Activated gamma-delta T cell treated with anti-CD3 and anti-CD28 coated beads, Interleukin-2, amount 50 U/mL, for 16 hours (primary cell): ENCODE measurements at places on chromosomes 3 and 15.

- DNase-seq: no peak
Observed at GRCh38 chr3:87101861-87102625, 111.1 kb upstream of the VGLL3 start.

DNA sequence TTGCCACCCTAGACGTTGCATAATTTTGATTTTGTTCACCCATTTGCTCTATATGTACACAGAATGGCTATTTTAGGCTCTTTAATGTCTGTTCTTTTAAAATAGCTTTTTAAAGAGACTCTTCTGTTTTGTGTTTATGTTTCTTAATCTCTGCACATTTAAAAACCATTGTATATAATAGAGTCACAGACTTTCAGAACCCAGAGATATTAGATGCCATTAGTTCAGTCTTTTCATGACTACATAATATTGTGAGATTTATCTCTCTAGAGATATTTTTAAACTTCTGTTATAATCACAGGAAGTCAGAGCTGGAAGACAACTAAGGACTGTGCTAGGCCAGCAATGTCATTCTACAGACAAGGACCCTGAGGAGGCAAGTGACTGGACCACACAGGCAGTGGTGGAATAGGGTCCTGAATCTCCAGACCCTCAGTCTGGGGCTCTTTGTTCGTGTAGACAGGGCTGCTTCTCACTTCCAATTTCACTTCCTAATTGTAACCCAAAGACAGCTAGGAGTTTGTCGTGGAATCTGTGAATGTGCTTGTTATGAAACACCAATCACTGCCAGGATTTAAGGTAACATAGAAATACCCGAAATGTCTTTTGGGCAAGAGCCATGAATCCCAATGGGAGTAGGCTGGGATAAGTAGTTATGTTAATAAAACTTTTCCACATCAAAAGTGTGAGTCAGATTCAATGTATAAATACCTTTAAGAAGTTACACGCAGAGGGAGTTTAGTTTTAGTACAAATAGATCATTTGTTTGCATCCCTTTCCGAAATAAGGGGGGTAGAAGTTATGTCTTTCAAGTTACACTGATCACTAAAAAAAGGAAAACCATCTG lies 165.2 kb upstream of the ROPN1 start:
- no peak for DNase-seq

DNA sequence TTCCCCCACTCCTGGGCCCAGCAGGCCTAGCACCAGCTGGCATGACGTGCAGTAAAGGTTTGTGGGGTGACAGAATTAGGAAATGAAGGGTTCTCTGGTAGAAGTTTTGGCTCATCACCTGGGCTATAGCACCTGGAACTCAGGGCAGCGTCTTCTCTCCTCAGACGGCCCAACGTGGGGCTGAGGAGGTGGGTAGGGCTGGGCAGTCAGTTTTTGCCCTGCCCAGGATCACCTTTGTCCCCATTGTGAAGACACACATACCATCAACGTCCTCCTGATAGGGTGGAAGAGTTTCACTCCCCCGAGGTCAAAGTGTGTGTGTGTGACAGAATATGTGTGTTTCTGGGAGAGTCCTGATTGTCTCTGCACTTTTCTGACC lies 12.1 kb downstream of the KBTBD13 start:
- DNase-seq: no peak

- DNase-seq: no peak
Observed at GRCh38 chr15:41180206-41180789, 50.3 kb downstream of the EXD1 start.

DNA sequence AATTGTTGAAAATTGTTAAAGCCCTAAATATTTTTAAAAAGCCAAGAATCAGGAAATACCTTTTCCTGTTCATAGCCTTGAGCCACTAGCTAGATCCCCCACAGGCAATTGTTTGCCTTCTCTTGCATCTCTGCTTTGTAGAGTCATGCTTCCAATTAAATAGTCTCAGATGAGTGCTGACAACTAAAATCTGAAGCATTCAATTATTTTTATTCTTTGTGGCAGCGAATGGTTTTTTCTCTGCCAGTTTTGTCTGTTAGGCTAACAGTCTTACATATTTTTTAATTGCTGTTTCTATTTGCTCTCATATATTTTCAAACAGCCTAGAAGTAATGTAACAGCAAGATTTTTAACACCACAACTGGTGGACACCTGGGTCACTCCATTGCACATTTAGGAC lies 277.1 kb upstream of the GBE1 start:
- DNase-seq: no peak

DNA sequence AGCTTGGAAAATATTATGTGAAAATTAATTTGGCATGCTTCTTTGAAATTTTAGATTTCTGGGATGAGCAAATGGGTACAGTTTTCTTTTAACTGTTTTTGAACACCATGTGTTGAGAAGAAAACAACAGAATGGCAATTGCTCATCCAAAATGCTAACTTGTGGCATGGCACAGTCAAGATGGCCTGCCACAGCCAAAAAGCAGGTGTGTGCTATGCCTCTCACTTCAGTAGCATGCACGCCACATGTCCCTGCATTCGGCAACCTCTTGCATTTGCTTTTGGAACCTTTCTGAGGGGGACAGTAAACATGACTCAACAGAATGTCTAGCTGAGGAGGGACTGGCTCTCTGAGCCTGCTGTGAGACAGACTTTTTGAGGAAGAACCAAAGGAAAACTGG lies 138.5 kb downstream of the TIGIT start:
- no peak for DNase-seq

DNA sequence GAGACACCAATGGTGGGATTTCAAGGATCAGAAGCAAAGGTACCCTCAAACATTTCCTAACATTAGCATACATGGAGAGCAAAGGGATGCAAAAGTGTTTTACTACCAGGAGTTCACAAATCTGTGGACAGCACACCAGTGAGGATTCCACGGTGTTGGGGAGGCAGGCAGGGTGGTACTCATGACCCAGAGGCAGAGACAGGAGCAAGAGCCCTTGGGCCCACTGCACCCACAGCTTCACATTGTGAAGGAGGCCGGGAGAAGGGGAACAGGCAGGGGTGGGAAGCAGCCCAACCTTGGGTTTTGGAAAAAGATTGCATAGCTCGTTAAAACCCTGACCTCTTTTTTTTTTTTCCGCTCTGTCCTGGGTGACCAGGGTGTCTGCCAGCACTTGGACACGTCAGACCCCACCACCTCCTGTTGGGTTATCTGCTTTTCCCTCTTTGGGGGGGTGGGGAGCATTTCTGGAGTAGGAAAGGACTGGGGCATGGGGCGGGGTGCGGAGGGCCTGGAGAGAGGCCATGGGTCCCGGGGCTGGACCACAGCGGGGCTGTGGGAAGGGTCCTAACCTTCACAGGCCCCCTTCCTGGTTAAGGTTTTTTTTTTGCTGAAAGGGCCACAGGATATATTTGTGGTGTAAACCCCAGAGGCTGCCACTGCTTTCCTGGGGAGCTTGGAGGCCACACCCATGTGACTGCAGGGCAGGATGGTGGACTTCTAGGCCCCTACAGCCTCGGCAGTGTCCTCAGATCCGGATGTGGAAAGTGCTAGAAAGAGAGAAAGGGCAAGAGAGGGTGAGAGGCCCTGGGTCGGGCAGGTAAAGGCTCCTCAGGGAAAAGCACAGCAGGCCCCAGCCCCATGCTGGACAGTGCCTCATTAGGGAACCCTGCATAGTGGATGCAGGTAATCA lies 12.5 kb downstream of the SH2D7 start:
- DNase-seq: no peak

DNA sequence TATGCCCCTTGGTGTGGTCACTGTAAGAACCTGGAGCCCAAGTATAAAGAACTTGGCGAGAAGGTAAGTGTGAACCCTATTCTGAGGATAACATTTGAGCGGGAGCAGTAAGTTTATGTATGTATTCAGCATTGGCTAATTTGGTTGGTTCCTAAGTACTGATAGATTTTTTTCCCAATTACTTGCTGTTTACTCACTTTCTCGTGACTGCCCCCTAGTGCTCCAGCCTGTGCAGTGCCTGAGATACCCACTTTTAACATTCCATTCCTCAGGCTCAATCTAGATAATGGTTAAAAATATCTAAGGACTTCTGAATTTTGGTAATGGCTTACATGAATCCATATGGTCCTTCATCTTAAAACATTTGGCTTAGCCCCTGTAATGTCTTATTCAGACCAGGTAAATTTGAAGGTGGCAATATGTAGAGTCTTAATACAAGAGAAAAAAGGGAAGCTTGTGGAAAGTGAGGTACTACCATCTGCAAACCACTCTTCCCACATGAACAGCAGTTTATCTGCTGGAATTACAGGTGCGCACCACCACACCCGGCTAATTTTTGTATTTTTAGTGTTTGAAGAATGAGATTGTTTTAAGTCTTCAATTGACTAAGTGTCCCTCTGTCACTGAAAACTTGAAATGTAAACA lies 7.1 kb downstream of the ELL3 start:
- peak; percentile 34 for DNase-seq

DNA sequence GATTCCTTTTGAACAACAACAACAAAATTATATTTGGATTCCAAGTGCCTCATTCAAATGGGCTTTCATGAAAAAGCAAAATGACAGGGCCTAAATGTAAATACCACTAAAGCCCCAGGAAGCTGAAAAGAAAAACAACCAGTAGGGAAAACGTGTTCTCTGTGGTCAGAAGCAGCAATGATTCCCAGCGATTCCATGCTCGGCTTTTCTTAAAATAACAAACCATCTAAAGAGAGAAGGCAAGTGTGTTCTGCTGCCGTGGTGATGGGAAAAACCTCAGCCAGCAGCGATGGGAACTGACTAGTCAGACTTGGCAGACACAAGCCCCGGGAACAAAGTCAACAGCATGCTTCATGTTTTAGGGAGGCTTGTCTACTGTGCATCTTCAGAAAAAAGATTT lies 153.6 kb downstream of the TNIK start:
- DNase-seq: no peak

- DNase-seq: no peak
Observed at GRCh38 chr3:79159736-79160135, 608.1 kb downstream of the ROBO1 start.

DNA sequence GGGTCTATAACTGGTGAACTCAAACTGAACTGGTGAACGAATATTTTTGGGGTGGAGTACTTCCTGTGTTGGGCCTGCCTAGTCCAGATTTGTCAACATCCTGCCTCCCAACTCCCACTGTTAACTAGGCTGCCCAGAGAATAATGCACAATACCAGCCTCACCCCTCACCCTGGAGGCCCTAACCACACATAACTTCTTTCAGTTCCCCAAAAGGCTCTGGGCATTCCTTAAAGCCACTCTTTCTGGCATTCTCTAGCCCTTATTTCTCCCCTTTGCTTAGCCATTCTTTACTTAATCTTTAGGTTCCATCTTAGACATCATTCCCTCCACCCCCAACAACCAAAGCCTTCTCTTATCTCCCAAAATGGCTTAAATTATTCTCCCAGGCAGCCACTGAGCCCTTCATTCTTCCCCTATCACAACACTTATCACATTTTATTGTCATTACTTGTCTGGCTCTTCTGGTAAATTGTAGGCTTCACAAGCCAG lies 9.1 kb upstream of the SEC11A start:
- no peak for DNase-seq

DNA sequence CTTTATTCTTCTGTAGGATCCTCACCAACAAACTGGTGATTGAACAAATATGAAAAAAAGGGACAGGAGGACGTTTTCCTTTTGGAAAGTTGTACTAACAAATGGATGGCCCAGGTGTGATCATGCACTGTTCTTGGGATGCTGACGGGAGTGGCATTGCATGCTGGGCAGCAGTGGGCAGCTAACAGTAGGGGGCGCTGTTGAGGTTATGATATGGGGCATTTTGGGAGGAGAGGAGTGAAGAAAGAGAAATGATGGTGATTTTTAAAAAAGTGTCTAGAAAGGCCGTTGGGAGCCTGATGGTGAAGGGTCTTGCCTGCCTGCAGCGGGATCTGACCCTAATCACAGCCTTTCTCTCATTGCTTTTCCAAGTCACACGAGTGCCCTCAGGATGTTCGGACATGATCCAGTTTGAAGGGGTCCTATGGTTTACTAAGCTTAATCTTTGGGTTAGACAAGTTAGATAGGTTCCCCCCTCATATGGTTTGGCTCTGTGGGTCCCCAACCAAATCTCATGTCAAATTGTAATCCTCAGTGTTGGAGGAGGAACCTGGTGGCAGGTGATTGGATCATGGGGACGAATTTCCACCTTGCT lies 46.2 kb upstream of the PRTG start:
- peak; percentile 20 for DNase-seq

GRCh38 chr3:174340624-174341587 lies 518.2 kb upstream of the NAALADL2 start:
- no peak for DNase-seq

DNA sequence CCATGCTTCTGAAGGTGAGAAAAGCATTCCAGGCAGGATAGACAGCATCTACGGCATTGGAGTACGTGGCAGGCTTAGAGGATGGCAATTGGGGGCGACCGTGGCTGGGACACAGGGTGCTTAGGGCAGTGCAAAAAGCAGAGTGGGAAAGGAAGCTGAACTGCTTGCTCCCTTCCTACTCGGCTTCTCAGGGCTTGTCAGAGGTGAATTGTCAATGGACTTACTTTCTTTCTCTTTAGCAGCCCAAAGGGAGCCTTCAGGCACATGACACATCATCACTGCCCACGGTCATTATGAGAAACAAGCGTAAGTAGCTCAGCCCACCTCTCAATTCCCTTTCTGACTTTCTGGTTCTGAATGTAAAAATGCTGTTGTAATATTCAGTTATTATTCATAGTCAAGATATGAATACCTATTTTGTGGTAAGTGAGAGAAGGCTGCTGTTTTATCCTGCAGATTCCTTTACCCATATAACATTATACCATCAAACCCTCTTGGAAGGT lies 84.3 kb downstream of the KLHL25 start:
- DNase-seq: no peak

- no peak for DNase-seq
Observed at GRCh38 chr3:139120086-139121056, 75.7 kb upstream of the PRR23C start.

DNA sequence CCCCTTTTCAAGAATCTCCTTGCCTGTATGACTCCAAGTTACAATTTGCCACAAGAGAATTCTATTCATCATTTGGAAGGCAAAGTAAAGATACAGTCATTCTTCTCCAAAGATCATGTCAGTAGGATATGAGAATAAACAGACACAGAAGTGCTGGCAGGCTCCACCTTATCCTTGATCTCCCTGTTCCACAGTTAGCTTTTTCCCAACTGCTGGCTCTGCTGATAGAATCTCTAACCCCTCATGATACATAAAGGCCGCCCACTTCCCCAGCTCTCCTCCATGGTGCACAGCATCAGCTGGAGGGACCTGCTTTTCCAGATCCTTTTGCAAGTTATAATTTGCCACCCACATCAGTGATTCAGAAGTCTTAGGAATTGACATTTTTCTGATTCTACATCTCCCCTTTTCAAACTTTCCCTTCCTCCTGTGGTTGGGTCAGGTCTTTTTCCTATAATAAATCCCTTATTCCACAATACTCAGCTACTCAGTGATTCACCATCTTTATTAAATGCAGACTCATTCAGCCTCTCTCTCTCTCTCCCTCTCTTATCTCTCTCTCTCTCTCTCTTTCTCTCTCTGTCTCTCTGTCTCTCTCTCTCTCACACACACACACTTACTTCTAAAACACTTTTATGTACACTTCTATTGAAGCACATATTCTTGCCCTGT lies 465.4 kb downstream of the GBE1 start:
- DNase-seq: no peak
